ENCODE measurements at places on chromosomes 11 and 22.

GRCh38 chr11:30171661-30172060 lies 59.2 kb upstream of the FSHB start:
- DNase-seq, result no peak

- no peak for DNase-seq
Measured at GRCh38 chr11:31827455-31828206, 16.5 kb upstream of the PAX6 start.

- DNase-seq, result no peak
Measured at GRCh38 chr11:44176546-44177213, 81.2 kb downstream of the EXT2 start.

- DNase-seq, result peak; percentile 43
Measured at GRCh38 chr22:32469799-32470212, 4.8 kb upstream of the FBXO7 start.

GRCh38 chr11:23897453-23898286 lies 599.2 kb upstream of the LUZP2 start:
- DNase-seq, result peak; percentile 69

- DNase-seq, result no peak
Measured at GRCh38 chr22:43417555-43417954, 5.7 kb downstream of the MPPED1 start.

GRCh38 chr11:9301720-9302119 lies 12.7 kb downstream of the TMEM41B start:
- DNase-seq, result no peak

DNA sequence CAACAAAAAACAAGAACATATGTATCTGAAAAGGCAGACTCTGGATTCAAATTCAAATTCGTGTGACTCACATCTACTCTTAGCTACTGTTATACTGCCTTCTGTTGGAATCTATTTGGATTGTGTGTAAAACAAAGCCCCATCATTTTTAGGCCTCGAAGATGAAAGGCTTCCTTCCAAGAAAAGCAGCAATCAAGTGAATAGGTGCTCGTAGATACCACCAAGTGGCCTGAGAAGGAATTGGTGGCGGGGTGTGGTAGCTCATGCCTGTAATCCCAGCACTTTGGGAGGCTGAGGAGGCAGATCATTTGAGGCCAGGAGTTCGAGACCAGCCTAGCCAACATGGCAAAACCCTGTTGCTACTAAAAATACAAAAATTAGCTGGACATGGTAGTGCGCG lies 4.2 kb downstream of the GRAMD1B start:
- no peak for DNase-seq

DNA sequence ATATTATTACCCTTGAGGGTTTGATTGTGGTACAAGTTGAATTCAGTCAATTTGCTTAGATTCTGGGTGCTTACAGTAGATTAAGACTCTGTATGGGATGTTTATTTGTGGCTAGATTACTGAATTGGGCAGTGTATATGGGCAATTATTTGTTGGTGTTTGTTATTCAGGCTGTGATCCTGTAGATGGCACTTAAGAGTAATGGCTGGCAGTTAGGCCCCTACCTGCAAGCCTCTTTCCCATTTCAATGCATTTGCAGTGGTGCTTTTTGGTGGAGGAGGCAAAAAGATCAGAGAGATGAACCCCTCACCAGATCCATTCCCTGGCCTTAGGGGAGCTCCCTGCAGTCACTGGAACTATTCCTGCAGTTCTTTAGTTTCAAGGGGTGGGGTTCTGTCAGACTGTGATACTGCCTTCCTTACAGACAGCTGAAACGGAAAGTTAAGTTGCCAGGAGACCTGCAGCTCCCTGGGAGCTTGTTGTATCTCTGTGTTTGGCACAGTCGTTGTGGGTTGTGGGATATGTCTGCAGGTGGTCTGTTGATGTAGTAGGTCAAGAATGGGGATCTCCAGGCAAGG lies 199.5 kb downstream of the AASDHPPT start:
- peak; percentile 20 for DNase-seq

- DNase-seq, result no peak
Measured at GRCh38 chr11:5277807-5278382, 8.2 kb upstream of the HBE1 start.

DNA sequence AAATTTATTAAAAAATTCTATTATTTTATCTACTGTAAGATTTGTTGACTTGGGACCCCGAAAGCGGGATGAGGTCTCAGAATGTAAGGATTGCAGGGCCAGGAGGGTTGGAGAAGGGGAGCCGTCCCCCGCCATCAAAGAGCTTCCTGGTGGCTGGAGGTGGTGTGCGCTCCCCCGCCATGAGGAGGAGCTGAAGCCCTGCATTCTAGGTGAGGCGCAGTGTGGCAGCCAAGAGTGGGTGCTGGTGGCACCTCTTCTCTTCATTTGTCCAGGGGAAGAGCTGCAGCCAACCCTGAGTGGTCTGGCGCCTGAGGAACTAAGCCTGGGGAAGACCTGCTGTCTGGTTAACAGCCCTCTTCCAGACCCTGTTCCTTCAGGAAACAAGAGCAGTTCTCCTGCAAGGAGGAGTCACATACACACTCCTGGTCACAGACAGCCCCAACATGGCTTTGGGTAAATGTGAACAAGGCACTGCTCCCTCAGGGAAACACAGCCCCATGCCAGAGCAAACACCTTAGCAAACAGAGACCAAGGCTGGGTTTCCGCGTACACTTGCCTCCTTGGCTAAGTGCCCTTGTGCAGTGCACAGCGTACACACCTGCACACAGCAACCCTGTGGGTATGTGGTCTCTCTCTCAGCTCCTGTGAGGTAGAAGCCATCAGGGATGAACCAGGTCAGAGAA lies 17.3 kb downstream of the RTN4RL2 start:
- DNase-seq, result no peak

GRCh38 chr11:87076874-87077429 lies 39.2 kb downstream of the TMEM135 start:
- DNase-seq, result no peak

DNA sequence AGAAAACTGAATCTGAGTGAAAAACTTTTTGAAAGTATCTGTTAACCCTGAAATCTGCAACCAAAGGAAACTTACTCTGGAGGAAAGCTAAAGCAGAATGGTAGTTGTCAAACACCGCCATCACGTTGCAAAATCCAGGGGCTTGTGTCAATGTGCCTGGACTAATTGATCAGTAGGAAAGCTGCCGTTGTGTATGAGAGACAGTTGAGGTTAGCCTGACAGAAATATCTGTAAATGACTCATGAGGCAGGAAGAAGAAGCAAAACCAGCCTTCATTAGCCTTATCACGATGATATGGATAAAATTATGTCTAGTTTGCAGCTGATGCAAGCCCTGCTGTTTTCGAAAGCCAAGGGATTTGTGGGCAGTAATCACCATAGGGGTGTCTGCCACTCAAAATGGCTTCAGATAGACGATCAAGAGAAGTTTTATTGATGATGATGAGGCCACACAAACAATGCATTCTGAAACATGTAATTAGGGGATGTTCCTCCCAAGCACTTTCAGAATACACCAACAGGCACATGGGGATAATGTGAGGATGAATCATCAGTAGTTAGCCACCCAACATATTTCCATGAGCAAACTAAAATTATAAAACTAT lies 8.9 kb downstream of the SCGB1A1 start:
- DNase-seq, result no peak

- no peak for DNase-seq
Measured at GRCh38 chr22:49656291-49656851, 171.3 kb downstream of the BRD1 start.

DNA sequence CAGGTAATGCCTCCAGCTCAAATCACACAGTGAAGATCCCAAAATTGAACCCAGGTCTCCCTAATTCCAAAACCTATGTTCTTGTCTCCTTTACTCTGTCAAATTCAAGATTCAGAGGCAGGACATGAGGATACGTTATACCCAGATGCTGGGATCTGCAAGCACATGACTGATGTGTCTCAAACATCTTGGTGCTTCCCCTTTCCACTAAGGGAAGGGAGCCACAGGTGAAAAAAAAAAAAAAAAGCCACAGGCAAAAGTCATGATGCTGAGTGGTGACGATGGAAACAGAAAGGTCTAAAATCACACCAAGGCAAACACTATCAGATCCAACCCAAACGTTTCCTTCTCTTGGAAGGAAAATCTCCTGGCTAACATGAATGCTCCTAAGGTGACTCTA lies 24.0 kb downstream of the ABTB2 start:
- DNase-seq, result no peak

DNA sequence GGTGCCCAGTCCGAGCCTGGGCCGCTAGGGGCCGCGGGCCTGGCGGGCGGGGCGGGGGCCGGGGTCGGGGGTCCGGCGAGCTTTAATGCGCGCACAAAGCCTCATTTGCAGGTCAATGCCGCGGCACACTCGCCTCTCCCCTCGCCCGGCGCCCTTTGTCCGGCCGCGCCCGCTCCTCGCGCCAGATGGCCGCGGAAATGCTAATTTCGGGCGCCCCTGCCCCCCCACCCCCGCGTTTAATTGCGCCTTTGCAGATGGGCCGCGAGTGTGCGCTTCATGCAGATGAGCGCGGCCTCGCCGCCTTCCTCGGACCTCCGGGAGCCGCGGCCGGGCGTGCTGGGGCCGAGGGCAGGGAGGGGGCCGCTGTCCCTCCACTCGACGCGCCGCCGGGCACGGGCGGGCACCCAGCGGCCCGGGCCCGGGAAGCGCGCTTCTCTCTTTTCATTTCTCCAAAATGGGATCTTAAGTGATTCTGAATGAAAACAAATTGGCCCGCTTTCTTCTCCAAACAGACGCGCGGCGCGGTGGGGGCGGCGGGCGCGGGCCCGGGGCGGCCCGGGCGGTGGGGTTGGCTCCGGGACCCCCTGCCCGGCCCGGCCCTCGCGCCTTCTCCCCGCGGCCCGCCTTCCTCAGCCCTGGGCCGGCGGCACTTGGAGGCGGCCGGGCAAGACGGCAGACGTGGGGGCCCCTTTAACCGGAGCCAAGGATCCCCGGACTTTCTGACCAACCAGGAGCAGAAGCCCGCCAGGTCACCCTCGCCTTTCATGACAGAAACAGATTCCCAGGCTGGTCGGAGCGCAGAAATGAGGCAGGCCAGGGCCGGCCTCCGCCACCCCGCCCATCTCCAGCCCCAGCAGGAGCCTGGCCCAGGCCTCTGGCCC lies 22.9 kb downstream of the CDKN1C start:
- no peak for DNase-seq

DNA sequence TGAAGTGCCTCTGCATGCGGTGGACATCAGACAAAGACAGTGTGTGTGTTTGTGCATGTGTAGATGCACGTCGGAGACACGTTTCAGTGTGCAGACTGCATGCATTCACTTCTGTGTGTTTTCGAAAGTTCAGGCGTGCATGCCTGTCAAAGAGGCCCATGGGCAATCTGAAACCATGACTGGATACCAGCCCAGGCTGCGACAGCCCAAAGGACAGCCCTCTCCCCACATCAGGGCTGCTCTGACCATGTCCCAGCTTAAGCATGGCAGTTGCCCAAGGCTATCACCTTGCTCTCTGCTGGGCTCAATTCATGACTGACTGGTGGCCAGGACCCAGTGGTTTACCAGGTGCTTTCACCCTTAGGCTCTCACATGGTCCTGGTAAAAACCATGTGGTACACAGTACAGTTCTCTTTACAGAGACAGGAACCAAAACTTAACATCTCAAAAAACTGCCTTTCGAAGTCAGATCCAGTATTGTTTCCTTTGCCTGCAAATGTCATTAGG lies 423.7 kb upstream of the CADM1 start:
- no peak for DNase-seq

- DNase-seq, result peak; percentile 41
Measured at GRCh38 chr11:67071420-67072284, 15.0 kb downstream of the RHOD start.

DNA sequence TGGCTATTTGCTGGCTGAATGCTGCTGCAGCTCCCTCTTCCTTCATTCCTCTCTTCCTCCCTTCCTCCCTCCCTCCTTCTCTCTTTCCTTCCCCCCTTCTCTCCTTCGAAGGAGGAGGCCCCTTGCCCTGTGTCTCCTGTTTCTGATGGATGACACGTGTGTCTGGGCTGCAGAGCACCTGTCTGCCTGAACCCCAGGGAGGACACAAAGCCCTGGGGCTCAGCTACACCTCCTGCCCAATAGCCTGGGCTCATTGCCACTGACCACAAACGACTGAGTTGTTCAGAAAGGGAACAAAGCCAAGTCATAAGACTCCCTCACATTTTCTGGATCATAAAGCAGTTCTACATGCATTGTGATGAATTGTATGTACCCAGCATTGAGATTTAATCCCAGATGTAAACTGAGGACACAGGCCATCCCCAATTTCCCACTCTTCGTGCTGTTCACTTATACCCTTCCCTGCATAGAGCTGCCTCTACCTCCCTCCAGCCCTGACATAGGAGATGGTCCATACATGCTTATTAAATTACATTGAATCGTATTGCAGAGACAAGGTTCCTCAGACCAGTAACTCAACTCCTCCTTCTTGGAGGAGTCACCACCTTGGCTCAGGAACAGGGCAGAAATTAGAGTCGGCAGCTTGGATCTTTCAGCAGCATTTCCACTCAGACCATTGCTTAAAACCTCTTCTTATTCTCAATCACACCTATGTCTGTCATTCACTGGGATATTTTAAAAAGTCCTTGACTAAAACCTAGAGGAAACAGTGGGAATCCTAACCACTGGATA lies 1.2 kb downstream of the CSRP3 start:
- peak; percentile 28 for DNase-seq

DNA sequence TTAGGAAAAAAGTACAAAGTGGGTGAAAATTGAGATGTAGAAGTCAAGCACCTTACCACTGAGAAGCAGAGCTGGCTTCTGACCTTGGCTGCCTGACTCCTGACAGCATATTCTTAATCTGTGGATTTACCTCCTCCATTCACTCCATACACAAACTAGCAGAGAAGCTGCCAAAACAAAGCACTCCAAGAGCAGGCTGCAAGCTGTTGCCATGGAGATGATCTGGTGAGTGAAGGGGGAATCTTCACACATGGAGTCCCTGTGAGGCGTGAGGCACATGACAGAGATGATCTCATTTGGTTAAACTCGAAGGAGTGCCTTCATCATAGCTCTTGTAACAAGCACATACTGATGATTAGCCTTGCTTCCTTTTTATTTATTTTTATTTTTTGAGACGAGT lies 16.1 kb downstream of the COMMD9 start:
- no peak for DNase-seq

DNA sequence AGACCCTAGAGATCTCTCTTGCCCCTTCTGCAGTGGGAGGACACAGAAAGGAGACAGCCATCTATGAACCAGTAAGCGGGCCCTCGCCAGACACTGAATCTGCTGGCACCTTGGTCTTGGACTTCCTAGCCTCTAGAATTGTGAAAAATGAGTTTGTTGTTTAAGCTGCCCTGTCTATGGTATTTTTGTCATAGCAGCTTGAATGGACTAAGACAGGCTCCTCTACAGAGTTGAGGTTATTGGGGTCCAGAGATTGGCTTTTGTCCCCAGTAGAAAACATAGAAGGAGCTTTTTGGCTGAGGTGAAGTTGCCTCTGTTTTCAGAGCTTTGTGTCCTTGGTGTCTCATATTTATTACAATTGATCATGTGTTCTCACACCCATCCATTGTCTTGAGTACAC lies 77.2 kb downstream of the STIM1 start:
- DNase-seq, result no peak

- no peak for DNase-seq
Measured at GRCh38 chr11:116172851-116173250, 599.9 kb downstream of the BUD13 start.

- peak; percentile 45 for DNase-seq
Measured at GRCh38 chr22:41285441-41285819, 557 bp downstream of the RANGAP1 start.

All from fibroblast of the conjunctiva (primary cell).